ENCODE measurements at places on chromosomes 1 and 21.
A peak's percentile ranks its signal among the peaks of the same experiment; 100 is the strongest.

DNA sequence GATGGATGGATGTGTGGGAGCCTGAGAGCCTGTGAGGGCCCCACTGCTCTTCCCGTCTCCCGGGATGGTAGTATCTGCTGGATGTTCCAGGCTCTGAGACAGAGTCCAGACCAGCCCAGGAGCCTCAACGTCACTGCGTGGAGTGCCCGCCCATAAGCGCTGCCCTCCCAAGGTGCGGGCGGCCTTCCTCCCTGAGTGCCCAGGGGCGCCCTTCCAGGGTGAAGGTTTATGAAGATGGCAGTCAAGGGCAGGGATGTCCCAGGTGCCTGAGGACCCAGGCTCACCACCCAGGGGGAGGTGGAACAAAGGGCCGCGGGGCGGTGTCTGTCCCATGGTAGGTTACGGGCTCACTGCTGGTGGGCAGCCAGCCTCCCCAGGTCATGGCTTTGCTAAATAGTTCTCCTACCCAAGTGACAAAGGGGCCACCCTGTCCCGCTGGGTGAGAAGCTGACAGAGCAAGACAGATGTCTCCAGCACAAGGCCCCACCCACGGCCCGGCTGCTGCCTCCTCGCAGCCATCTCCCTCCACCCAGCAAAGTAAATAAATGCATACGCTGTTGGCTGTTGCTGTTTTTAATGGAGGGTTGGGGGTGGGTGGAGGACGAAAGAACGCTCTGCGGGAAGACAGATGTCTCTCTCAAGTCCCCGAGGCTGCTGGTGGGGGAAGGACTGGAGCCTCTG, 9.0 kb upstream of the GPR153 start:
- DNase-seq: no peak

GRCh38 chr21:45309069-45309986, 21.6 kb upstream of the POFUT2 start:
- DNase-seq: peak; percentile 44

DNA sequence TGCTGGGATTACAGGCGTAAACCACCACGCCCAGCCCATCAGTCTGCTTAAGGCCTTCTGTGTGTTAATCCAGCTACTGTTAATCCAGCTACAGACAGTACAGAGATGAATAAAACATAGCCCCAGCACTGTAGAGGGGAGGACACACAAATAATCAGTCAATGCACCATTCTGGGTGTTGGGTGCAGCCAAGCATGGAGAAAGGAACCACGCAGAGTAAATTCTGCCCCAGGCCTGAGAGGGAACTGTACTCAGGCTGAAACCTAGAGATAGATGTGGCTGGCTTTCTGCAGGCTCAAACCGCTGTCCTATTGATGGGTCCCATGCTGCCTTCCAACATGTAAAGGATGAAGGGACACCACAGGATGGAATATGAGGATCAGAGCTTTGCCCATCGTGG, 136.8 kb upstream of the IGSF21 start:
- DNase-seq: no peak

DNA sequence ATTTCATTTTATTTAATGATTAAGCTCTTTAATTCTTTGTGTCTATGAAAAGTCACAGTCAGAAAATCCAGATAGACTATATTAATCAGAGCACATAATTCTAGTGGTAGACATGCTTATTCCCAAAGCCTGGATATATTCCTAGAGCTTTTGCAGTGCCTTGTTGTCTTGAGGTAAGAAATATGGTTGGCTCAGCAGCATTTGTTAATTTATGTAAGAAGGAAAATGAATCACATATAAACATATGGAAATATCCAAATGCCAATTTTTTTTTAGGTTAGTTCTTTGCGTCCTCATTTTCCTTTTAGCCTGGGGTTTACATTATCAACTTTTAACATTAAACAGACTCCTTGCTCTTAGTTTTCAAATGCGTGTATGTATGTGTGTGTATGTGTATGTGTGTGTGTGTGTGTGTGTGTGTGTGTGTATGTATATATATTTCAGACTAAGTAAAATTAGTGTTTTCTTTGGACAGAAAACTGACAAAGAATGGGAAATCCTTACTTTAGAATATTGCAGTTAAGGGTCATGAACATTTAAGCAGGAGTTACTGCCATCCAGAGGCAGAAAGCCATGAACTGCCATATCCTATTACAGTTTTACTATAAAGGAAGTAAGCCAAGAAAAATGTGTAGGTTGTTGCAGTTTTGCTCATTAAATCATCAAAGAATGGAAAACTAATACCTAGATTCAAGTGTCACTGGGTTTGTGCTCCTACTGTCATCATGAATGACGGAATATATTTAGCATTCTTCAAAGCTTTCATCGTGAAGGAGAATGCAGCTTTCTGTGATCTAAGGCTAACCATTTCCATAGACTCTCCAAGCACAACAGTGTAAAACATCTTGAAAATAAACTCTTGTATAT, 477.1 kb upstream of the NR5A2 start:
- DNase-seq: peak; percentile 70

GRCh38 chr1:68121536-68121935, 71.1 kb upstream of the DIRAS3 start:
- peak; percentile 64 for DNase-seq

- no peak for DNase-seq
These were observed 102.8 kb upstream of the COL11A1 start for GRCh38 chr1:103211073-103211472.

DNA sequence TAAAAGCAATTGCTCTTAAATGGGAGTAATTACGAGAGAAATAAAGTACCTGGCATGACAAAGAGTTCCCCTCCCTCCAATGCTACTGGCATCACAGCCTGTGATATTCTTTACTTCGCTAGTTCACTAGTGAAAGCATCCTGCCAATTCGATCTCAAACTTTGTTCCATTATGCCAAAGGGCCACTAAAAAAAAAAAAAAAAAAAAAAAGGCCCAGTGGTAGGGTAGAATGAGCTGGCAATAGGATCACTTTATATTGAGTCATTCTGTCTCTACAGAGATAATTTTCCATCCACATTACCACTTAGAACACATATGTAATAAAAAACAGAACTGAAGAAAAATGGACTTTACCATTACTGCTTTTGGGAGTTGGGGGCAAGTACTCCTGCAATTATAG, 11.2 kb downstream of the PUM1 start:
- peak; percentile 53 for DNase-seq

Data from fibroblast of the aortic adventitia (primary cell).